ENCODE measurements at places on chromosomes 3 and 15.
A peak's percentile ranks its signal among the peaks of the same experiment; 100 is the strongest.

- peak; percentile 61 for DNase-seq
These were observed 1.3 kb upstream of the TMIE start for GRCh38 chr3:46699676-46700523.

GRCh38 chr15:52652984-52653383 lies 26.2 kb downstream of the ATOSA start:
- no peak for DNase-seq

- DNase-seq = no peak
These were observed 14.8 kb upstream of the ACSBG1 start for GRCh38 chr15:78249131-78249530.

GRCh38 chr3:156554515-156554841 lies 439 bp downstream of the SSR3 start:
- DNase-seq = no peak

- DNase-seq = no peak
These were observed 90.0 kb downstream of the TGFBR2 start for GRCh38 chr3:30696403-30696819.

Measured in CD4-positive, alpha-beta T cell treated with Interleukin-15 for 1 hour (primary cell).